ENCODE measurements at places on chromosomes 7 and 10.
A peak's percentile ranks its signal among the peaks of the same experiment; 100 is the strongest.

GRCh38 chr7:18018296-18019215, 9.1 kb downstream of the PRPS1L1 start:
- DNase-seq = no peak

- no peak for DNase-seq
Observed at GRCh38 chr7:27224983-27225934, 17.3 kb upstream of the EVX1 start.

- DNase-seq = no peak
Observed at GRCh38 chr10:118356628-118357027, 14.5 kb upstream of the FAM204A start.

GRCh38 chr10:95865814-95866466, 41.8 kb upstream of the CC2D2B start:
- DNase-seq = no peak

GRCh38 chr10:109914966-109915365, 8.3 kb downstream of the XPNPEP1 start:
- peak; percentile 69 for DNase-seq

GRCh38 chr10:97590748-97591495, 1.4 kb downstream of the C10orf62 start:
- peak; percentile 37 for DNase-seq

DNA sequence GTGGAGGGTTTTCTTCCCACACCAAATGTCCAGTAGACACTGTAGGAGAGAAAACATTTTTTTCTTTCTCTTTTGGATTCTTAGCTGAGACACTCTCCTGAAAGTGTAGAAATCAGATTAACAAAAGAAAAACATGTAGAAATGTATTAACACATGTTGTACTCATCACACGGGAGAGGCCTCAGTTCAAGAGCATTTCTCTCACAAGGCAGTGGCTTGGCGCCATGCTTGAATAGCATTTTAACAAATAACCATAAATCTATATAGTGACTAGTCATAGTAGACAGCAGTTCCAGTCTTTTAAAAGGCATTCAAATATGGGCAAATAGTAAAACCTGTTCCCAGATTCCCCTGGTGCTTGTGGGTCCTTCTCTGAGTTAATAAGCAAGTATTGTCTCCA, 38.3 kb upstream of the GHITM start:
- DNase-seq = no peak

GRCh38 chr7:1733908-1734730, 64.0 kb downstream of the ELFN1 start:
- no peak for DNase-seq

DNA sequence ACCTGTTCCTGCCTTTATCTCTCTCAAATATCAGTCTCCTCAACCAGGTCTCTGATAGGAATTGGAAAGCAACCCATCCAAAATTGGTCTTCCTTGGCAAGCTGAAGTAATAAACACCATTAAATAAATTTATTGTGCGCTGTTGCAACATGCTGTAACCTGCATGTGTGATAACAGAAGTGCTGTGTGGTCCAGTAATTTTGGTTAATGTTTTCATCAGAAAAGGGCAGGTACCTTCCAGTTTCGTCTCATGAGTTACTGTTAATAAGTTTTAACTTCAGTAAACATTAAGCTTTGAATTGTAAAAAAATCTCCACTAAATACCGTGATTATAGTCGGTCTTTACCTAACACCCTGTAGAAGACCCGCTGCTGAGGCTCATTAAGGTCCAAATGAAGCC, 624.7 kb downstream of the TNS3 start:
- no peak for DNase-seq

DNA sequence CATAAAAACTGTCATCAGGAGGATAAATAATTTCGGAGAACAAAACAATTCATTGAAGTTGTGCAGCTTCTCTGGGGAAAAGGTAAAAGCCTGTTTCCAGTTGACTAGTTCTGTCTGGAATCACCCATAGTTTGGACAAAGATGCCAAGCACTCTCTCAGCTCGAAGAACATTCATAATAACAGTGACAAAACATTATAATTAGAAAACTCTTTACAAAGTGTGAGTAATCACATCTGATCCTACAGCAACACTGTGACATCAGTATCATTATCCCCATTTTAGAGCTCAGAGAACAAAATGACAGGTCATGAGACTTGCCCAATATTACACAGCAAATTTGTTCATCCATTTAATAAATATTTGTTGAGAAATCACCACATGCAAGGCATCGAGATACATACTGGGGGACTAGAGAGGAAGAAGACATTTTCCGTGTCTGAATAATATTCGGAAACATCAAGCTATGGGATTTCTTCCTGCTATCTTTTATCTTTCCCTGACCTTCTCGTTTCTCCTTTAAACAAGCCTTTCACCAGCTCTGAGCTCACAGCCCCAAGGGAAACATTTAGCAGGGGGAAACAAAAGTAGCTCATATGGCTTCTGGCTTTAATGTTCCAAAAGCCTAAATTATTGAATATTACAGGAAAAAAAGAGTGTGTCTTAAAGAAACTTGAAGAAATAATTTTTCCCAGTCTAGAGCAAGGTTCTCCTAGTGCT, 123.3 kb upstream of the GHITM start:
- no peak for DNase-seq

GRCh38 chr10:72223743-72224101, 7.6 kb upstream of the ASCC1 start:
- no peak for DNase-seq

DNA sequence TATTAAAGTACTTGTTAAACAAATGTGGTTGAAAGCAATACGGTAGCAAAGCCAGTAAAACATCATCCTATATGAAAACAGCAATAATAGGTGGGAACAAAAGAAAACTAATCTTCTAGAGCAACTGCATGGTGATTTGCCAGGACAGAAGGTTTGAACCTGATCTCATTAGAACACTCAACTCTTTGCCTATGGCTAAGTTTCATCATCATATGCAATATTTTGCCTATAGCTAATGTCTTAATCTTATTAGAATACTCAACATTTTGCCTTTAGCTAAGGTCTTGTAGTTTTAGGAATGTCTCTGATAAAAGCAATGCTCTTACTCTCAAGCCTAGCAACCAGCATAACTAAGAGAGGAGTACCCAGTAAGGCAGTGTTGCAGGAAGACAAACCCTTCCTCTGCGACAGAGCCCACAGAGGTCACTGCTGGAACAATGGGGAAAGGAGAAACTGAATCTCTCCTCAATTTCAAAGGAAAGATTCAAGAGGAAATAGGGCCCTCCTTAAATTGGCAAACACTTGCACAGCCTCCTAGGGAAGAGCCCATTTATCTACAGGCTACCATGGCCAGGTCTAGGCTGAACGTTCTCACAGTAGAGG, 38.3 kb downstream of the CADPS2 start:
- no peak for DNase-seq

DNA sequence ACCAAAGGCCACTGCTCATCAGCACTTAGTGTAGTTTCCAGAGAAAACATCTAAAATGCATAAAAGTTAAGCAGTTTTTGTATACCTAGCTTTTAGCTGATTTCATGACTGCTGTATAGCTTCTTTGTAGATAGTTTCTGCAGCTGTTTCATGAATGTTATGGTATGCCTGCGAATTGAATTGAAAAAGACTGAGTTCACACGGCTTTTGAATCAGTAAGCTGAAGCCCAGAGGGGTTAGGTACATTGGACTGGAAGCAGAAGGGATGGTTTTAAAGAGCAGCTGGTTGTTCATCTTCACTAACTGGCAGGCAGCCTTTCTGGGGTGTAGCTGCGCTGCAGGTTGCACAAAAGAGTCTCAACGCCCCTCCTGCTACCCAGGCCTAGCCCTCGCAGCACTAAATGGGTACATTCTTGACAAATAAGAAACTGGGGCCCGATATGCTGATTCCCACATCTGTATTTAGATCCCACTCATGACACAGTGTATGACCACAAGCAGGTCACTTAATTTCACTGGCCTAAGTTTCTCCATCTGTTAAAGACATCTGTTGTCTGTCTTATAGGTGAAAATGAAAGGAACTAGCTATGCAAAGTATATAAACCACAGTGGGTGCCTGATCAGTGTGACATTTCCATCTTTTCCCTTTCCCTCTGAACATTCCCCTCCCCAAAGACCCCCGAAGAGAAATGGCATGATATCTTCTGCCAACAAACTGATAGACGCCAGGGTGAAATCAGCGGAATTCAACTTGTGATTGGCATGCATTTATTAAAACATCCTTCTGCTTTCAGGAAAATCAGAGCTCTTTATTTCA, 85.9 kb upstream of the AGBL3 start:
- no peak for DNase-seq

DNA sequence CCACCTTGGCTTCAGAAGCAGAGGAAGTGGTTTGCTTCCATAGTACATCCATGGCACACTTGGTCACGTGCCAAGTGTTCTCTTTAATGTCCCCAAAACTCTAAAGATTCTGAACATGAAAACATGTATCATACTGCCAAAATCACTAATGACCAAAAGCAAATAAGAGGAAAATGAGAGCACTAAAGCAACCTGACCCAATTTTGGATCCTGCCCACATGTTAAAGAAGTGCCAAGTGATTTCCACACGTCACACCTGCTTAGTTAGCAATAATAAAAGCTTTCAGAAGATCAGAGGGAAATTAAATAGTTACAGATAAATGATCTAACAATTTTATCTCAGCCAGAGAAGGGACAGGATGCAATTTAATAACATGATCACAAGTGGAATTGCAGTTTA, 1170.0 kb downstream of the XPNPEP1 start:
- DNase-seq = no peak

DNA sequence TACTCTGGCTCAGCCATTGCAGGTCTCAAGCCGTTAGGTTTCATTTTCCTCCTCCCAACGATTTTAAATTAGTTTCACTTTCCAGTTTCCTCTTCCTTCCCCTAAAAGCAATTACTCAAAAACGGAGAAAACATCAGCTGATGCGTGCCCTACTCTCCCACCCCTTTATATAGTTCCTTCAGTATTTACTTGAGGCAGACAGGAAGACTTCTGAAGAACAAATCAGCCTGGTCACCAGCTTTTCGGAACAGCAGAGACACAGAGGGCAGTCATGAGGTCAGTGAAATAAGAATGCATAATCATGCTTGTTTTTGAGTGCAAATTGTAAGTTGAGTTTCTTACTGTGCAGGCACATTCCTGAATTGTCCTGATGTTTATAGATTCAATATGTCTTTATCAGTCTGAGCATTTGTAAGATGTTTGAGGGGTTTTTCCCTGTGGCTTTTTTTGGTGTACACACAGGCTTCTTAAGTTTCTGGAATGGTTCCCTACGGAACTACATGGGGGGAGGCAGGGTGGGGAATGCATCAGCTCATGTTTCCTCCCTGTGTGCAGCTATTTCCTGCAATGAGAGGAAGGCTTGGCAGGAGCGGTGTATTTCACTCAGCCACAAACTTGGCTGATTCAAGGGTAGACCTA, at the start of gene IFIT3:
TSS of gene IFIT3 (plus strand) at position 195 of the 639 bp plus-strand sequence. CDS start at position 272, 77 bp downstream.
- no peak for DNase-seq

- DNase-seq = no peak
Observed at GRCh38 chr7:20784388-20785156, 2.1 kb downstream of the SP8 start.

DNA sequence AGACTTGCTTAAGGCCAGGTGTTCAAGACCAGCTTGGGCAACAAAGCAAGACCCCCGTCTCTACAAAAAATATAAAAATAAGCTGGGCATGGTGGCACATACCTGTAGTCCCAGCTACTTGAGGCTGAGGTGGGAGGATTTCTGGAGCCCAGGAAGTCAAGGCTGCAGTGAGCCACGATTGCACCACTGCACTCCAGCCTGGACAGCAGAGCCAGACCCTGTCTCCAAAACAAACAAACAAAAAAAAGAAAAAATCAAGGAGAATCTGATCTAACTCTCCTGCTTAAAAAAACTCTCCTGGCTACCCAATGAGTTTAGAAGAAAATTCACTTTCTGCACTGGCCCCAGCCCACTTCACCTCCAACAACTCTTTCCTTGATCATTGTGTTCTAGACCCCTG, 1.9 kb upstream of the KPNA7 start:
- no peak for DNase-seq

- no peak for DNase-seq
Observed at GRCh38 chr7:7756577-7756976, 38.2 kb upstream of the RPA3 start.

DNA sequence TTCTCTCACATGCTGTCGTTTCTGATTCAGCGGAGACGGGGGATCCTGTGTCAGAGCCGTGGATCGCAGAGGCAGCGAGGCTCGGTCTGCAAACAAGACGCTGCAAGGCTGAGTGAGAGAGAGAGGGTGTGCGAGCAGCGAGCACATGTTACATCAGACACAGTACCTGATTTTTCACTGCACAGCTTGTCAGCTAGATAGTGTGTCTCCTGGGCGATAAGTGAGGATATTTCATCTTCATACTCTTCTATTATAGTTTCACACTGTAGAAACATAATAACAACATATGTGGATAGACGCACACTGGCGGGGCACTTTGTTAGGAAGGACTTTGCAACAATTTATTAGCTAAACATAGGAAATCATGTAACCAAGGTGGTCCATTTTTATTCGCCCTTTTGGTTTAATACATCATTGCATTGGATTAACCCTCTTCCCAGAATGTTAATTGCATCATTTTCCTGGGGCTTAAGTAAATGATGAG, 39.5 kb downstream of the CNPY1 start:
- no peak for DNase-seq

- no peak for DNase-seq
Observed at GRCh38 chr10:60358282-60358681, 31.4 kb downstream of the ANK3 start.

GRCh38 chr7:139916717-139917395, 87.8 kb downstream of the TBXAS1 start:
- no peak for DNase-seq

GRCh38 chr7:36732806-36733205, 8.5 kb upstream of the AOAH start:
- DNase-seq = no peak

- no peak for DNase-seq
Observed at GRCh38 chr7:30076411-30076810, 48.2 kb downstream of the PLEKHA8 start.

- DNase-seq = no peak
Observed at GRCh38 chr7:132276976-132277725, 299.1 kb downstream of the PLXNA4 start.

GRCh38 chr10:109851616-109852474, 71.5 kb downstream of the XPNPEP1 start:
- no peak for DNase-seq

DNA sequence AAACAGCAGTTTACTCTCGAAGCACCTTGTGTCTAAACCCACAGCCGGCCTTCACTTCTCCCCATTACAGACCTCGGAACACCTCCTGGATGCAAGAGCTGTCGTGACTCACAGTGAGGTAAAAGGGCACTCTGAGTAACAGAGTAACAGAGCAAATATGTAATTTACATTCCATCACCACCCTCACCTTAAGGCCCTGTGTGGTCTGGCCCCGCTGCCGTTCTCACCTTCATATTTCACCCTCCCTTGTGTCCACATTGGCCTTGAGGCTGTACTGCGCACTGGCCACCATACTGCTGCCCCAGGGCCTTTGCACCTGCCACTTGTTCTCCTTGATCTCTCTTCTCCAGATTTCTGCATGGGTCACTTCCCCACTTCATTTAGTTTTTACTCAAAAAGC, 12.6 kb downstream of the FFAR4 start:
- DNase-seq = no peak

Measured in natural killer cell treated with Interleukin-12 subunit alpha and Interleukin-12 subunit beta and Interleukin-15 and Interleukin-18, amount 100 ng/mL, for 72 hours (primary cell).